ENCODE measurements at places on chromosomes 2 and 18.

GRCh38 chr2:71073475-71073874 is 5.0 kb downstream of the NAGK start:
- no peak for DNase-seq

- DNase-seq, result no peak
Measured at GRCh38 chr2:154452471-154452870, 246.0 kb upstream of the KCNJ3 start.

DNA sequence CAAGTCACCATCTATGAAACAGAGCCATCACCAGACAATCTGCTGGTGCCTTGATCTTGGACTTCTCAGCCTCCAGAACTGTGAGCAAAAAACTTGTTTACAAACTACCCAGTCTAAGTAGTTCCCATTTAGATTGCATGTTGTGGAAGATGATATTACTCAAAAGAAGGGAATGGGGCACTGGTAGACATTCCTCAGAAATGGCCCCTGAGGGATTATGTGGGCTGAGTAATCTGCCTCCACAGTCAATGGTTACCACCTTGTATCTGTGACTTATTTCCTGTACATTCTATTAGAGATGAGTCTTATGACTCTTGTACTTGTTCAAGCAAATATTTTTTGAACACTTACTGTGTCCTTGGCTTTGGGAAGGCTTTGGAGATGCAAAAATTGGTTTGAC is 160.4 kb downstream of the NUP35 start:
- DNase-seq, result no peak

DNA sequence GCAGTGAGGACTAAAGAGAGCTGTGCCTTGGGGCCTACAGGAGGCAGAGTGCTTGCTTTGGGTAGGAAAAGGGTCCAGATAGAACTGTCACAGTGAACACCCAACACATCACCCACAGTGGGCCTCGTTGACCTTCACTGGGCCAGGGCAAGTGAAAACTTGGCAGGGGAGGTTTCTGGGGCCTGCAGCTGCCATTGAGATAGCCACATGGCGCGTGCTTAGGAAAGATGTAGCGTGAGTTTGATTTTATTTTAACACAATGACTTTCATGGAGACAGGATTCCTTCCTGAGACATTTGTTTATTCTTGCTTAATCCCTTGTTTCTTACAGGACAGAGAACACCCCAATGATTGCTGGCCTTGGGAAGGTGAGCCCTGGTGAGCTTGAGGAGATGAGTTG is 9.3 kb upstream of the ESPNL start:
- no peak for DNase-seq

DNA sequence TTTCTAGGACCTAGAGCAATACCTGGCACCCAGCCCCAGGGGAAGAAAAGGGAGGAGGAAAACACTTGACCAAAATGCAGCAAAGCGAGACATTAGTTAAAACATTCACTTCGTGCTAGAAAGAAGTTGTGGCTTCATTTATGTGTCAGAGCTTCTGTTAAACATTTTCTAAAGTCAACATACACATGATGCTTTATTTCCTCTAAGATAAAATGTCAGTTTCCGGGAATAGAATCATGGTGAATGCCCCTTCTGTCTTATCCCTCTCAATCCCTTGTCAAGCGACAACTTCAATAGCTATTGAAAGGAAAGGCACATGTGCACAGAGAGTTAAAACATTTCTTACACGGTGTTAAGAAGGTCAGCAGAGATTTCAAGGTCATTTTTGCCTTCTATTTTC is 404.6 kb upstream of the CWC22 start:
- no peak for DNase-seq

GRCh38 chr18:37322492-37323035 is 243.0 kb downstream of the CELF4 start:
- peak; percentile 71 for DNase-seq

- no peak for DNase-seq
Measured at GRCh38 chr2:9650119-9650821, 19.5 kb upstream of the YWHAQ start.

DNA sequence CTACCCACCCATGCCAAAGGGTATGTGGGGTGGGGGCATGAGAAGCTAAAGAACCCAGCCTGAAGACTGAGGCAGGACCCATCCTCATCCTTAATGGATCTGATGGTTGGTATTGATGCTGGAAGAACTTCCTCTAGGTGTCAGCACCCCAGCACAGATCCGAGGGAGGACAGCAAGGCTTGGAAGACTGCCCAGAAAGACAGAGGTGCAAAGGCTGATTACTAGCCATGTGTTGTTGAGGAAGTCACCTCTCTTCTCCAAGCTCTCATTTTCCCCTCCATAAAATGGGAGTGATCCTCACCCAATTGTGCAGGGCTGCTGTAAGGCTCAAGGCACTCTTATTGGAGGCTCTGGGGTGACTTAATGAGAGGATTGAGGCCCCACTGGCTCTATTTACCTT is 256.5 kb downstream of the CELF4 start:
- DNase-seq, result no peak

GRCh38 chr2:107525406-107525805 is 301.3 kb upstream of the RGPD4 start:
- no peak for DNase-seq

GRCh38 chr18:76486574-76486973 is 8.5 kb downstream of the ZNF516 start:
- no peak for DNase-seq

DNA sequence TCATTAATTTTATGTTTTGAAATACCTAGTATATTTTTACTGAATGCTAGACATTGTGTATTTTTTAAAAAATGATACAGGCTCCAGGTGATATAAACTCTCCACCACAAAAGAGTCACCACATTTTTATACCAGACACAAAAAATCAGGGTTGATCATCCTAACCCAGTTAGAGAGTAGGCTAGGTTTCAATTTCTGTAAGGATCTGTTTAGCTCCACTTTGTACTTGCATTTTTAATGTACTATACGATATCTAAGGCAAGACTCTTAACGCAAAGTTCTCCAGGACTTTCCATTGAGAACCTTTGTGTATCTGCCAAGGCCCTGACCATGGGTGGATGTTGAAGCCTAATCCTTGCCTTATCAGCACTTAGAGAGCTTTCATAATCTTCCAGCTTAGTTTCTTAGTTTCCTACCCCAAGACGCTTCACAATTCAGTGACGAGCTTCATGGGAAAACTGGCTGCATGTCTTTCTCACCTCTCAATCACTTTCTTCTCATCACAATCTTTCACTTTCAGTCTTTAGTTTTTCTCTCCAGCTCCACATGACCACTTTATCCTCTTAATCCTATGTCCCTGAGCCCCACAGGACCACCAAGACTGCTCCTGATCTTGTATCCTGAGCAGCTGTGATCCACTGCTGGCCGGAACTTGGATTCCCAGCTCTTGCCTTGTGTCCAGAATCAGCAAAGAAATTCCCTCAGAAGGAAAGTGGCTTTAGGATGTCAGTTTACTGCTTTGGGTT is 635.8 kb downstream of the RNF144A start:
- no peak for DNase-seq

DNA sequence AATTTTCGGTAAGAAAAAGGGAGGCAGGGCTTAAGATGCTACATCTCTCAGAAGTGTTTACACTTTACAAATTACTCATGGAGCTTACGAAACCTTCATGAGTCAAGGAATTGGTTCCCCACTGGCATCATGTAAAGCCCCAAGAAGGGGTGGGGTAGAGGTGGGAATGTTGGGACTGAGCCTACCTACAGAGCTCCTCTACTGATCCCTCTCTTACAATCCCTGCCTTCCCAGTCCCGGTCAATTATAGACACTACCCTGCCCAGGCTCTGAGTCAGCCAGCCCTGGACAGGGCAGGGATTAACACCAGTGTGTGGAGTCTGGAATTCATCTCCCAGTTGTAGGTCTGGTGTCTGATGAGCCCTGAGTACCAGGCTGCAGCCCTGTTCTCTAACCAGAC is 248.9 kb downstream of the PAX3 start:
- no peak for DNase-seq

DNA sequence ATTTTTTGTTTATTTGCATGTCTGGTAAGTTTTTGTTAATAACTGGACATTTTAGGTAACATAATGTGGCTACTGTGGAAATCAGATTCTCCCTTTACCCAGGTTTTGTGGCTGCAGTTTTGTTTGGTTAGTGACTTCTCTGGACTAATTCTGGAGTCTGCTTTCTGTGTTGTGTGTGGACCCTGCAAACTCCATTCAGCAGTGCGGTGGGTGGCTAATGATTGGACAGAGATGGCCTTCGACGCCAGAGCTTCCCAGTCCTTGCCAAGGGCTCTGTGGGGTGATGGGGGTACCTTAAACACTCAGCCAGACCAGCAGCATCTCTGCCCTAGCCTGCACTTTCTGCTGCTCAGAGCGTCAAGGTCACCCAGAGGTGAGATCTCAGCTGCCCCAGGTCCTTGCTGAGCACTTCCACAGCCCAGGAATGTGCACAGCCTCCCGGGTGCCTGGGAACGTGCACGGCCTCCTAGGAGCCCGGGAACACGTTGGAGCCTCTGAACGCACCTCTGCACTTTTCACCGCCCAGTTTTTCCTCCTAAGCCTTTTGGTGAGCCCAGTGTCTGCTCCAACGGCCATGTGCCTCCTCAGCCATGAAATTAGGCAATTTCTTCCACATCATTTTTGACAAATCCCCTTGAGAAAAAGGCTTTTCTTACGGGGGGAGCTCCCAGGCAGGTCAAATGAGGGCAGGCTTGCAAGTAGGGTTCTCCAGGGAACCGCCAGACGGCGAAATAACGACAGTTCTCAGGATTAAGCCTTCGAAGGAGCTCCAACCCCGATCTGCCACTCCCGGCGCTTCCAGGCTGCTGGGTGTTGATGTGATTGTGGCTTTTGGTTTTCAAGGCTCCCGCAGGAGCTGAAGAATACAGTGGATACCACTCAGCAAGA is 35.2 kb upstream of the KLF11 start:
- DNase-seq, result no peak

DNA sequence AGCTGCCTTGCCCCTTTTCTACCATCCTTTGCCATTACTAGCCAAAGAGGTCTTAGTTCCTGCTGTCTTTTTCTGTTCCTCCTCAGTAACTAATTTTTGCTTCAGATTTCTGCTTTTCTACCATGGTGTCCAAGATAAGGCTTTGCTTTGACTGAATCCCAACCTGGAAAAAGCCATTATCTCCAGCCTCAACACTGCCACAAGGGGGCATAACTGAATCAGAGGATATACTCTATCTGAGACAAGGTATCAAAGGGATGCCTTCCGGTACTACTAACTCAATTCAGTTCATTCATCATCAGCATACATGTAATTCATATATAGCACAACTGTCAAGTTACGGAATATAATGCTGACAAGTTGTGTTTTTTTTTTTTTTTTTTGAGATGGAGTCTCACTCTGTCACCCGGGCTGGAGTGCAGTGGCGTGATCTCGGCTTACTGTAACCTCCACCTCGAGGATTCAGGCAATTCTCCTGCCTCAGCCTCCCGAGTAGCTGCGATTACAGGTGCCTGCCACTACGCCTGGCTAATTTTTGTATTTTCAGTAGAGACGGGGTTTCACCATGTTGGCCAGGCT is 11.4 kb downstream of the OSGEPL1 start:
- peak; percentile 41 for DNase-seq

- peak; percentile 67 for DNase-seq
Measured at GRCh38 chr2:218885981-218886947, 5.6 kb downstream of the WNT10A start.

DNA sequence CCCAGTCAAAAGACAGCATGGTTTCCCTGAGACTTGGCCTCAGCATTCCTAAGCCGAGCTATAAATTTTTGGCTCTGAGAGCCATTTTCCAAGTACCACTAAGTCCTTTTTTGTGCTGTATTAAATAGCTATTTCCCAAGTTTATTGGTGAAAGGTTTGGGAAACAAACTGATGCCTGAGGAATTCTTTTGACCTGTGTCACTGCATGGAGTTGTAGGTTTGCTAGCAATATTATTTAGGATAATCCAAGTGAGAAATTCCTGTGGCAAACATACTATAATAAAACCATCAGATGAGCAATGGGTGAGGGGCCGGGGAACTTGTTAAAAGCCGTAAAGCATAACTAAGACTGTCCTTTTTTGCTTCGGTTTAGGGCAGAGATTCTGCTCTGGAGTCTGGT is 28.4 kb downstream of the ARHGAP28 start:
- no peak for DNase-seq

DNA sequence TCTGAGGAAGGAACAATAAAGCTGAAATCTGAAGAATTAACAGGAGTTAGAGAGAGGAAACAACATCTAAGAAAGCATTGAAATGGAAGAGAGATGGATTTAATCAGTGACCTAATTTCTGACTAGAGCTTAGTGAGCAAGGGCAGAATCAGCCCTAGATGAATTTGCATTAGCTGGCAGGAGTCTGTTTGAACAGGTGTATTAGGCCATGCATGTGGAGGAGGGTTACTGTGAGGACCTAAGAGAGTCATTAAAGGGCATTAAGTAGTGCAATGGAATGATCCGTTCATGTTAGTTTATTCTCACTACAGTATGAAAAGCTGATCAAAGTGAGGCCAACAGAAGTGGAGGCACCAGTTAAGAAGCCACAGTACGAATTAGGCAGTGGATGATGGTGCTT is 285.3 kb downstream of the GRB14 start:
- DNase-seq, result no peak

DNA sequence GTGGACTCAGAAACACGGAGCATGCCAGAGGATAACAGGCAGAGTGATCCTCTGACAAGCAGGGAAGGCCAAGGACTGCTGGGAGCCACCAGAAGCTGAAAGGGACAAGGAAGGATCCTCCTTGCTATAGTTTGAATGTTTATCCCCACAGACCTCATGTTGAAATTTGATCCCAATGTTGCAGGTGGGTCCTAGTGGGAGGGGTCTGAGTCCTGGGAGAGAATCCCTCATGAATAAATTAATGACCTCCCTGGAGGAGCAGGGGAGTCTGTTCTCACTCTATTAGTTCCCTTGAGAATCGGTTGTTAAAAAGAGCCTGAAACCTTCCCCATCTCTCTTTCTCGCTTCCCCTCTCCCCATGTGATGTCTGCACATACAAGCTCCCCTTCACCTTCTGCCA is 124.4 kb downstream of the FBXO15 start:
- DNase-seq, result no peak

DNA sequence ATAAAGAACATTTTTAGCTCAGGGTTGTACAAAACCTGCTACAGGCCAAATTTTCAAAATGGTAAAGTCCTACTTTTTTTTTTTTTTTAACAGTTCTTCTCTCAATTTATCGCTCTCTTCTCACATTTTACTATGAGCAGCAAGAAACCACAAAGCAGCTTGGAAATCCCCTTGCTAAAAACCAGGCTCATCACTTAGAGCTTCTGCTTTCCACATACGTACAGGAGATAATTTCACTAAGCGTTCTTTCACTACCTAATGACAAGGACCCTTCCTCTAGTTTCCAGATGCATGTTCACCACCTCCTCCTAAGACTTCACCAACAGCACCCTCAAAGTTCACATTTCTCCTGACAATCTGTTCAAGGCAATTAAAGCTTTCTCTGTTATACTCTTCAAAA is 294.9 kb upstream of the CYRIA start:
- no peak for DNase-seq

- DNase-seq, result no peak
Measured at GRCh38 chr18:26791676-26792075, 73.8 kb downstream of the AQP4 start.
